ENCODE measurements at places on chromosomes 13 and 19.
A peak's percentile ranks its signal among the peaks of the same experiment; 100 is the strongest.

- DNase-seq, result no peak
Measured at GRCh38 chr13:24195626-24196025, 35.1 kb downstream of the SPATA13 start.

- no peak for DNase-seq
Measured at GRCh38 chr19:15759962-15760565, 22.3 kb downstream of the OR10H3 start.

DNA sequence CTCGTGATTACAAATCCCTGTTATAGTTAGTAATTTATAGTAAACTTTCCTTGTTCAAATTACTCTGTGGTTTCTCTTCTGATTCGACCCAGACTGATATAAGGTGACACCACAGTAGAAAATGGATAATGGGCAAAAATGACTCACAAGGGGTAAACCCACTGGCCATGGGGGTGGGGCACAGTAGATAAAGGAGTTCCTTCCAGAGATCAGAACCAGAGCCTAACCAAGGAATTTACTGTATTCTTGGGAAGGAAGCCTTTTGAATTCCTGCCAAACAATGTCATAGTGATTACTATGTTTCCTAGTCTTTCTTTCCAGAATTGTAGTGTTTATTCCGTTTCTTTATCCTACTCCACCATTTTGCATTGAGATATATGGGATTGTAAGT lies 21.9 kb downstream of the MIR17HG start:
- no peak for DNase-seq

- DNase-seq, result no peak
Measured at GRCh38 chr19:37920591-37921450, 13.8 kb downstream of the SIPA1L3 start.

GRCh38 chr13:40539576-40540327 lies 126.7 kb downstream of the FOXO1 start:
- DNase-seq, result no peak

- DNase-seq, result no peak
Measured at GRCh38 chr13:97548138-97548537, 114.2 kb downstream of the RAP2A start.

- peak; percentile 76 for DNase-seq
Measured at GRCh38 chr19:40974633-40975037, 16.4 kb upstream of the CYP2B6 start.

DNA sequence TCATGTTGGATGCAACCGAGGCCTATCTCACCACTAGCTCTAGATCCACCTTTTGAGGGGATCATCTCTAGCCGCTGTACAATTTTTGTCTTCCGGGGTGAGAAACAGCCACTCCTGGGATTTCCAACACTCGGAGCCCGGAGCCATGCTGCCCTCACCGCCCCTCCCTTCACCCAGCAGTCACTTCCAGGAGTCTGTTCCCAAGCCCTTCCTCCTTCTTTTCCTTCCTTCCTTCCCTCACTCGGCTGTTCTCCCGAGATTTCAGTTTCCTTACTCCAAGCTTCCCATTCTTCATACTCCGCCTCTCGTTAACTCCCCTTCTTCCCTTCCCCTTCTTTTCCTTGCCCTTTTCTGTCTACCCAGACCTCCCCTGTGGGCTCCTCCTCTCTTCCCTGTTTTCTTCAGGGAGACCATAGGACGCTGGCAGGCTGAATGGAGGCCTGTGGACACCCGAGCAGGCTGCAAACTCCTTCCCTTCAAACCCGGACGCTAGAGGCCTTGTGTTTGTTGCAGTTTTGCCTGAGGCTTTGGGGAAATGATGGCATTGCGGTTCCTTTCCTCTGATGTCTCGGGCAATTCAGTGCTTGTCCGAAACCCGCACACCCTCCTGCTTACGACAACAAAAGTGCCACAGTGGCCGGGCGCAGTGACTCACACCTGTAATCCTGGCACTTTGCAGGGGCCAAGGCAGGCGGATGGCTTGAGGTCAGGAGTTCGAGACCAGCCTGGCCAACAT lies 96.0 kb downstream of the CAB39L start:
- DNase-seq, result no peak

GRCh38 chr13:48892053-48892687 lies 83.5 kb upstream of the FNDC3A start:
- DNase-seq, result no peak

DNA sequence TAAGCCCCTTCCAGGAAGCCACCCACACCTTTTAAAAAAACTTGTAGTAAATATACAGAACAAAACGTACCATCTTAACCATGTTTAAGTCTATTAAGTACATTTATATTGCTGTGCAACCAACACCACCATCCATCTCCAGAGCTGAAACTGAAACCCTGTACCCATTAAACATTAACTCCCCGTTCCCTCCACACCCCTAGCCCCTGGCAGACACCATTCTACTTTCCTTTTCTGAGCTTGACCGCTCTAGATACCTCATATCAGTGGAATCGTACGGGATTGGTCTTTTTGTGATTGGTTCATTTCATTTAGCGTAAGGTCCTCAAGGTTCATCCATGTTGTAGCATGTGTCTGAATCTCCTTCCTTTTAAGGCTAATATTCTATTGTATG lies 13.0 kb upstream of the SPATA13 start:
- DNase-seq, result no peak

- DNase-seq, result no peak
Measured at GRCh38 chr13:67076378-67076777, 153.8 kb downstream of the PCDH9 start.

DNA sequence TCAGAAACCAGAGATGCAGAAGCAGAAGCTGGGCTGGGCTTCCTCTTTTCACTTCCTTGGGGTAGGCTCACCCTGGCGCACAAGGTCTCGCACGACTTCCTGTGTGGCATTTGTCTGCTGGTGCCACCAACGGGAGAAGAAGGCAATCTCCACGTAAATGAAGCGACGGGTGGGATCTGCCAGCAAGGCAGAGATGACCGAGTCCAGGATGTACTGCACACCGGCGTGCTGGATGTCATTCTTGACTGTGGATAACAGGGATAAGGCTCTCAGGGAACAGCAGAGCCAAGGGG lies 1.3 kb downstream of the MAN2B1 start:
- DNase-seq, result peak; percentile 51

DNA sequence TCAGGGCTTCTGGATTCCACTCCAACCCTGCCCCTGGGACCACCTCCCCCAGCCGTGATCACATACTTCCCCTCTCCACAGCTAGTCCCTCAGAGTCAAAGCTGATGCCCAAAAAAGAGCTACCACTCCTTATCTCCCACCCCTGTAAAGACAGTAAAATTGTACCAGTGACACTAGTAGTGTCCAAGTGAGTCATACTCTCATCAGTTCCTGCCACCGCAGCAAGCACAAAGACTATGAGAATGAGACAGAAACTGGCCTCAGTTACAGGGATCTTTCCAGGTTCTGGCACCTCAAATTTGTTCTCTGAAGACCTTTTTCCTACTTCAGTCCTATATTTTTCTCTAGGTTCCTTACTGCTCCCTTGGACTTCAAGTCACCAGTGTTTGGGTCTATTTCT lies 144.2 kb downstream of the SPRY2 start:
- DNase-seq, result no peak

- DNase-seq, result no peak
Measured at GRCh38 chr13:109205315-109205714, 575.9 kb downstream of the MYO16 start.

- no peak for DNase-seq
Measured at GRCh38 chr19:15427350-15427700, 8.5 kb upstream of the AKAP8L start.

GRCh38 chr19:38168637-38169036 lies 55.4 kb downstream of the DPF1 start:
- no peak for DNase-seq
